ENCODE measurements at places on chromosomes 16 and 17. TPM values are rescaled to one million over a fixed set of nuclear protein-coding genes. Genes with fewer than 3 reads are reported as not detected.

KRT40 gene
- not detected for total RNA-seq

TBC1D28 gene
- not detected for total RNA-seq

KRTAP9-2 gene
- not detected for total RNA-seq

DRC3 gene
- total RNA-seq = 0.72 TPM

ARHGAP23 gene
- 9.3 TPM for total RNA-seq

CLEC18B gene
- not detected for total RNA-seq

CHST5 gene
- not detected for total RNA-seq

SPNS1 gene
- total RNA-seq = 6.9 TPM

G6PC1 gene
- total RNA-seq = not detected

ZP2 gene
- total RNA-seq = not detected

PLK1 gene
- total RNA-seq = 20.0 TPM

KRTAP2-2 gene
- not detected for total RNA-seq

SEPTIN12 gene
- not detected for total RNA-seq

CCL16 gene
- not detected for total RNA-seq

DHX40 gene
- total RNA-seq = 54.2 TPM

EFNB3 gene
- total RNA-seq = 0.54 TPM

ICAM2 gene
- 0.28 TPM for total RNA-seq

TVP23A gene
- total RNA-seq = not detected

KIFC3 gene
- total RNA-seq = 48.6 TPM

HOXB6 gene
- 11.1 TPM for total RNA-seq

AKTIP gene
- total RNA-seq = 18.9 TPM

CDRT4 gene
- total RNA-seq = 0.56 TPM

CX3CL1 gene
- total RNA-seq = under 0.01 TPM

FNDC8 gene
- not detected for total RNA-seq

ACSM2A gene
- total RNA-seq = not detected

PMP22 gene
- total RNA-seq = 33.5 TPM

HSD17B1 gene
- total RNA-seq = 0.56 TPM

LPCAT2 gene
- 8.6 TPM for total RNA-seq

SLC43A2 gene
- 3.8 TPM for total RNA-seq

CD79B gene
- not detected for total RNA-seq

TBC1D3B gene
- total RNA-seq = not detected

DLX4 gene
- not detected for total RNA-seq

NEUROD2 gene
- total RNA-seq = not detected

GFER gene
- total RNA-seq = 8.6 TPM

AOC2 gene
- total RNA-seq = 0.36 TPM

ECI1 gene
- 20.3 TPM for total RNA-seq

ABCA9 gene
- total RNA-seq = under 0.01 TPM

SLFN12L gene
- under 0.01 TPM for total RNA-seq

SHISA6 gene
- total RNA-seq = not detected

RANBP10 gene
- 2.2 TPM for total RNA-seq

KRT17 gene
- 2.5 TPM for total RNA-seq

CFAP97D1 gene
- not detected for total RNA-seq

NTN1 gene
- under 0.01 TPM for total RNA-seq

AXIN1 gene
- 11.9 TPM for total RNA-seq

SUMO2 gene
- 133 TPM for total RNA-seq

INCA1 gene
- under 0.01 TPM for total RNA-seq

NXN gene
- total RNA-seq = 52.5 TPM

PRAC2 gene
- not detected for total RNA-seq

TPSG1 gene
- total RNA-seq = not detected

All from IMR-90 (cell line).